Stimulated activated CD8-positive, alpha-beta memory T cell treated with anti-CD3 and anti-CD28 coated beads, Interleukin-12 subunit alpha, Interleukin-12 subunit beta, amount 100 ng/mL, for 1 hour (primary cell): ENCODE measurements at places on chromosomes 6 and 20.

GRCh38 chr6:71393981-71394432 is 105.4 kb downstream of the OGFRL1 start:
- DNase-seq = no peak

DNA sequence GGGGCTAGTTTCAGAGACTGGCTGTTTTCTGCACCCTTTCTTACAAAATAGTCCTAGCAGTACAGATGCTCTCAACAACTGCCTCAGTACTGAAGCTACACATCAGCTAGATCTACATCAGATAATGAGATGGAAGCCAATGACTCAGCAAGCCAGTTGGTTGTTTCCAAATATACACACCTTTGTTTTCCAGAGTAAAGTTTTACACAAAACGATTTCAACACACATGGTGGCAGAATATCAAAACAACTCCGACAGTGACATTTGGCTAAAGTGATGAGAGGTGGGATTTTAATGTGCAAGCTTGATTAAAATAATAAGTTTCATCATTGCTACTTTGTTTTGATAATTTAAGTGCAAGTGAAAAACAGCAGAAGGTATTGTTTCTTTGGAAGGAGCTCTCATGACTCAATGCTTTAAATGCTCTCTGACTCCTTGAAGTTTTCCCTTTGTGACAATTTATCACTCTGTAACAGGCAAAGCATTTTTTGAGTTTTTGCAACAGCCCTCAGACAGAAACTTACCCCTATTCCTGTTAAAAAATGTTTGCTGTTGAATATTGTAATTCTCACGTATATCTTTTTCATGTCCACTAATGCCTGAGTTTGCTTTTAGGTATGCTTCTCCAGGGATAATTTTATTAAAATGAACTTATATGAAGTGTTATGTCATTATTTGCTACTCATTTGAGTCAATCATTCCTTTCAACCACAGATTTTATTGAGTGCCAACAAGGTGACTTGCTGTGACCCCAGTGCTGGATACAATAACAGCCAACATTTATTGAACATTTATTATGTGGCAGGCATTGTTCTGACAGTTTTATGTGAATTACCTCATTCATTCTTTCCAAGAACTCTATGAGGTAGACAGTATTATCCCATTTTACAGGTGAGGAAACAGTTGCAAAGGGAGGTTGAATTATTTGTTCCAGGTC is 882.0 kb downstream of the TFAP2A start:
- DNase-seq = no peak

GRCh38 chr6:17233531-17233930 is 47.6 kb upstream of the RBM24 start:
- no peak for DNase-seq

- peak; percentile 47 for DNase-seq
Observed at GRCh38 chr6:73732845-73733675, 37.1 kb downstream of the CD109 start.

DNA sequence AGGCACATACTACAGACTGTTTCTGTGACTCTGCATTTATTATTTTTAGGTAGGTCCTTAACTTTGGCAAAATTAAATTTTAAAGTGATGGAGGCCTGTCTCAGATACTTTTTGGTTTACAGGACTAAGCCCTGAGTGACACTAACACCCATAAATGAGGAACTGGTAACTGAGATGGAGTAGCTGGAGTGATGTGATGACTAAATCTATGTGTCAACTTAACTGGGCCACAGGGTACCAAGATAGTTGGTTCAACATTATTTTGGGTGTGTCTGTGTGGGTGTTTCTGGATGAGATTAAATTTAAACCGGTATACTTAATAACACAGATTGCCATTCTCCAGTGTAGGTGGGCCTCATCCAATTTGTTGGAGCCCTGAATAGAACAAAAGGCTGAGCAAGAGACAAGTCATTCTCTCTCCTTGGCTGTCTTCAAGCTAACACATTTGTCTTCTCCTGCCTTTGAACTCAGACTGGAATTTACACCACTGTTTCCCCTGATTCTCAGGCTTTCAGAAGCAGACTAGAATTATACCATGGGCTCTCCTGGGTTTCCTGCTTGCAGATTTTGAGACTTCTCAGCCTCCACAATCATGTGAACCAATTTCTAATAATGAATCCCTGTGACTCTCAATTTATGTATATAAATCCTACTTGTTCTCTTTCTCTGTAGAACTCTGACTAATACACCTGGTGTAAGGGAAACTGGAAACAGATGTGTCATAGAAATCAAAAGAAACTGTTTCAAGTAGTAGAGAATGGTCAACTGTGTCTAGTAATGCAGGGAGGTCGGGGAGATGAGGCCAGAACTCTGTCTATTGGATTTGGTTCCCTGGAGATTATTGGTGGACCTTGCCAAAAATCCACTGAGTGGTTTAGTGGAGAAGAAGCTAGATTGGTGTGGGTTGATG is 579.2 kb downstream of the EPM2A start:
- no peak for DNase-seq
